ENCODE measurements at places on chromosomes 5 and 9.
A peak's percentile ranks its signal among the peaks of the same experiment; 100 is the strongest.

GRCh38 chr5:418162-419121, 24.5 kb upstream of the EXOC3 start:
- no peak for DNase-seq

DNA sequence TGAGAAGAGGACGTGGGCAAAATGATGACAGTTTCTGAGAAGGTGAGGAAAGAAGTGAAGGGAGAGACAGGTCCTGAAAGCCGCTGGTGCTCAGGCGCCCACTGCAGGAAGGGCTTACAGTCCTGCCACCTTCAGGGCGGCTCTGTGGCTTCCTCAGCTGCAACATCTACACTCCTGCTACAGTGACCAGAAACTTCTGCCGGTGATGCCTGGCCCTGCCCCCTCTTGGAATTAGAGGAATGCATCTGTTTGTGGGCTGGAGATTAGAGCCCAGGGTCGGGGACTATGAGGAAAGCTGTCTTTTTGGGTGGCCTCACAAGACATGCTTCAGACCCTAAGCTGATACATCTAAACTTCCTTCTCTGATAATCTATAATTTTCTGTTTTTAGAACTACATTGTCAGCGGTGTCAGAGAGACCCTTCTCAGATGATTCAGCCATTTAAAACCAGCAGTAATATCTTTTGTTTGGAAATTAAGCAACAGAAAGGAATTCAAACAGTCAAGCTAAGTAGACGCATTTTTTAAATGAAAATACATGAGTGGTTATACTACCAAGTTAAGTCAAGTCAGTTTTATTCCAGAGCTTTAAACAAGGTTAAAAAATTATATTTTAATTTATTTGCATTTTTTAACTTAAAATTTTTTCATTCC, 30.4 kb downstream of the PRDM6 start:
- DNase-seq, result no peak

DNA sequence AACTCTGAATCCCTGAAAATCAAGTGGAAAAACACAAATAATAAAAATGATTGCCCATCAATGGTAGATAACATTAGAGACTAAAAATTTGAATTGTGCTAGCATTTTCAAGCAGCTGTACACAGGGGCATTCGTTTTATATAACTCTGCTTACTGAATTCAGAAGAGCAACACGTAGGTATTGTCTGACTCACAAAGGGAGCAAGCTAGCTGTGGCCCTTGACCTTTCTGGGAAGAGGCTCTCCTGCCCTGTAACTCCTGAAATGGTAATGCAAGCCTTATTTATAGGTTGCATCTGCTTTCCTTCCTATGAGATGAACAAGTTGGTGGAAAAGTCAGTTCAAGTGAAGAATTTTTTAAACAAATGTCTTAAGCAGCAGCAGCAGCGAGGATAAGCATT, 218.7 kb upstream of the EFNA5 start:
- no peak for DNase-seq

DNA sequence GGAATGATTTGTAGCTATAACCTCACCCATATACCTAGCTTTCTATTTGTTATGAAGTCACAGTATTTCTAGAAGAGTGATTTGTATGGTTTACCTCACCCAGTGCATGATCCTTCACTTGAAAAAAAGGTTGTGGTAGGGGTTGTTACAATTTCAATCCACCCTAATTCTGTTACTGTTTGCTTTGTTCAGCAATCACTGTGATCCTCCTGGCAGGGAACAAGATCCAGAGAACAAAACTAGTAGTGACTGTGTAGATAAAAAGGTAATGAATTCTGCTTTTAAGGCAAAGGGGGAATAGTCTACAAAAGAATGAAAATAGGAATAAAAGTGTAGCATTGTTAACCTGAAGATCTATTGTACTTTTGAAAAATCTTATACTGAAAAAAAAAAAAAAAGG, 191.3 kb upstream of the SH3GL2 start:
- no peak for DNase-seq

DNA sequence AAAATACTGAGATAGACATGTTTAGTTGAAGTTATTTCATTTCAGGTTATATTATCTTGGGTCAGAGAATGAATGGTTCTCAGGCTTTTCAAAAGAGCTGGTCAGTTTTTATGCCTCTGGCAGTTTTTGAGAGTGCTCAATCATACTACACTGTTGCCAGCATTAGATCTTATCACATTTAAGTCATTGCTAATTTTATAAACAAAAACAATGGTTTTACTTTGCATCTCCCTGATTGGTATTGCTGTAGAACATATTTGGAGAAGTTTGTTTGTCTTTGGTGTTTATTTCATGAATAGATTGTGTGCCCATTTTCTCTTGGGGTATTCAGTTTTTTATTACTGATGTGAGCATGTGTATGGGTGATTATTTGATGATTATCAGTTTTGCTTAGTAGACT, 1.5 kb downstream of the CATSPER3 start:
- DNase-seq, result no peak

DNA sequence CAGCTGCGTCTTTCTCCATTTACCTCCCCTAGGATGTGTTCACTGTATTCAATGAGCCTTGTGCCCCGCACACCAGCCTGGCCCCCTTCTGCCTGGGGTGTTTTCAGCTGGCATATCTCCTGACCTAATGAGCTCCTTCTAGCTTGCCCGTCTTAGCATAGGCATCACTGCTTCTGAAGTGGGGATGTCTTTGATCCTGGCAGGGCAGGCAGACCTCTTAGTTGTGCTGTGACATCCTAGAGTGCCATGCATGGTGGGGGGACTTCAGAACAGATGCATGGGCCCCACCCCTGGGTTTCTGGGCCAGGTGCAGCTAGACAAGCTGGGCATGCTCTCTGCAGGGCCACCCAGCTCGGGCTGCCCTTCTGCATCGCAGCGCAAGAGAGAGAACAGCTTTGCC, 172.7 kb downstream of the GADD45G start:
- no peak for DNase-seq

GRCh38 chr5:63228154-63228553, 649.5 kb downstream of the LRRC70 start:
- no peak for DNase-seq

DNA sequence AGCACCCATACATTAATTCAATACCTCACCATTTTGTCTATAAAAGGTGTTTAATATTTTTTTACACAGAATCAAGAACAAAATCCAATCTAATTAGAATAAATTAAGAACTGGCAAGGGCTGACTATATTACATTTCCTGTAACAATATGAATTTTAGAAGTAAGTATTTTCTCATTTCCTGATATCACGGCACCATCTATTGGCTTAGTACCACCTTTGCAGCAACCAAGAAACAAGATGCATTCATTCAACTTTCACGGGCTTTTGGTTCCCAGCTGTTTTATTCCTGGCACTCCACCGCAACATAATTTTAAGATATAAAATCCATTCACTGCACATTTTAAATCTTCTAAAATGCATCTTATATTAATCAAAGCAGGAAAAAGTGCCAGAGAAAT, 20.6 kb downstream of the PSMB7 start:
- no peak for DNase-seq

GRCh38 chr5:100550531-100551051, 15.4 kb downstream of the FAM174A start:
- no peak for DNase-seq

- DNase-seq, result peak; percentile 26
Observed at GRCh38 chr5:76546497-76547102, 76.6 kb downstream of the F2RL2 start.

- DNase-seq, result peak; percentile 21
Observed at GRCh38 chr9:96327694-96328352, 25.8 kb upstream of the HSD17B3 start.

- DNase-seq, result no peak
Observed at GRCh38 chr5:35316611-35317274, 86.5 kb upstream of the PRLR start.

GRCh38 chr9:120733190-120733589, 18.9 kb upstream of the MEGF9 start:
- no peak for DNase-seq

DNA sequence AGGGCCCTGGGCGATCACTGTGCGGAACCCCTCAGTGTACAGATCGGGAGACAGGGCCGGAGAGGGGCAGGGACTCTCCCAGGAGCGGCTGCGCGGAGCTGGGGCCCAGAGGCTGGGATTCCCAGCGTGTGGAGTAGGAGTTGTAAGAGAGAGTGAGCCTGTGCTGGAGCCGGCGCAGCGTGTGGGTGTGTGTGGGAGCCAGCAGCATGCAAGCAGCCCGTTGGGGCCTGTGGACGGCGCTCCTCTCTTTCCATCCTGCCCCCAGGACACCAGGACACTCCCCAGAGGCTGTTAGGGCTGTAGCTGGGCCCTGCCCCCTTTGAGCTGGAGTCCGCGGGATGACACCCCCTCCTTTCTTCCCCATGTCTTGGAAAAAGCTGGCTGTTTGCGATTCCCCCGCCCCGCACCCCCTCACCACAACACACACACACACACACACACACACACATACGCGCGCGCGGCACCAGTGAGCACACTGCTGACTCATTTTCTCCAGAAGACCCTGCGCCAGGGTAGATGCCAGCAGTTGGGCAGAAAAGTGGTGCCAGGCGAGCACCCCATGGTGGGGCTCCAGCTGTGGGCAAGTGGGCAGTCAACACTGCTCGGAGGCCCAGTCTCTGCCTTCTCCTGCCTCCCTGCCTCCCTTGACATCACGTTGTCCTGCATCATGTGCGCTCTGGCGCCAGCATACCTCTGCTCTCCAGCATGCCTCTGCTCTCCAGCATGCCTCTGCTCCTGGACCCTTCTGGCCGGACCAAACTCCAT, 1.5 kb downstream of the COL27A1 start:
- DNase-seq, result peak; percentile 24

DNA sequence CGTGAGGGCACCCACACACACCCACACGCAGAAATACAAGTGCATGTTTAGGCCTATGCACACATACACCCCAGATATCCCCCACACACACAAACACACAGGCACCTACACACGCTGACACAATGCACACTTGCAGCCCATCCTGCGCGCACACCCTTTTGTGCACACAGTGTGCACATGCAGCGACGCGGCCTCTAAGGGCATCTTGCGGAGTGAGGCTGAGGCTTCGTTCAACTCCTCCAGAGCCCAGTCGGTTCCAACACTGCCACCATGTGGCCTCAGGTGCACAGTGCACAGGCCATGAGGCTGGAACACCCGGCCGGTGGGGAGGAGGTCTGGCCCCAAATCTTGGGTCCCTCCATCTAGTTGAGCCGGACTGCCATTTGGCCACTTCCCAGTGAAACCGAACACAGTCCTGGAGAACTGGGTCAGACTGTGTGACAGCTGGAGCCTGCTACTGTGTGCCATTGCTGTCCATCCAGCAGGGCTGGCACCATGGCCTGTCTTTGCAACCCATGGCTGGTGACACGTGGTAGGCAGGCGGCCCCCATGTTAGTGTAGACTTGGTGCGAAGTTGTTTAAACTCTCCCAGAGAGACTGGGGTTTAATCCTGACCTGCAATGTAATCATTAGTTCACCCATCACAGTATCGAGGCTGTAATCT, 97.7 kb upstream of the MVB12B start:
- peak; percentile 71 for DNase-seq

DNA sequence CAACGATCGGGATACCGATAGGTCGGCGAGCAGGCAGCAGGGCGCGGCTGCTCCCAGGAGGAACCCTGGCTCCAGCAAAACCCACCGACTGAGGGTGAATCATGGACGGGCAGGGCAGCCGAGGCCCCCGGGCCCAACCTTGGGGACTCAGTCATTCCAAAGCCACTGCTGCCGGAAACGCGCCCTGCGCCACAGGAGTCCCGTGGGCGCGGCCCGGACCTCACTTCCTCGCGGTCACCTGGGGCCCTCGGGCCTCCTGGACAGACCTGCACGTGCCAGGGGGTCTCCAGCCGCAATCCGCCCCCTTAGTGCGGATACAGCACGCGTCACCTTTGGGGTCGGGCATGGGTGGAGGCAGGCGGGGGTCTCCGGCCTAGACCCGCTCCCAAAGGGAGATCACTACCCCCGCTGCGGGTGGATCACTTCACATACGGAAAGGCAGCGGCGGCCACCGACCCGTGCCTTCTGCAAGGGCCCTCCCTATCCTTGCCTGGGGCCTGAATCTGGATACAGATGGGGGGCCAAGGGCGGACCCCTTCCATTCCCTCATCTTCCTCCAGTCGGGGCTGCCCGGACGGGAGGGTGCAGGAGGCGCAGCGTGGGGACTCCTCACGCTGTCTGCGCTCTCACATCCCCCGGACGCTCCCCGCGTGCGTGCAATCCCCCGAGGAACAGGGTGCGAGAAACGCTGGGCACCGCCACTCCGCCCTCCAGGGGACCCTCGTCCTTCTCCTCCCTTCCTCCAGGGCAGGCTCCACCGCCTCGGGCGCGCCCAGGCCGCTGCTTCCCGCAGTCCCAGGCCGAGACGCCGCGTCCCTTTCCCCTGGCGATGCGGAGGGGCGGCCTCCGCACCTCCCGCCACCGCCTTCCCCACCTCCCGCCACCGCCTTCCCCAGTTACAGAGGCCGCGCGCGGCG, 586 bp downstream of the TXN start:
- DNase-seq, result peak; percentile 55
